HT1080 (cell line): ENCODE measurements at places on chromosomes 5 and 9.

DNA sequence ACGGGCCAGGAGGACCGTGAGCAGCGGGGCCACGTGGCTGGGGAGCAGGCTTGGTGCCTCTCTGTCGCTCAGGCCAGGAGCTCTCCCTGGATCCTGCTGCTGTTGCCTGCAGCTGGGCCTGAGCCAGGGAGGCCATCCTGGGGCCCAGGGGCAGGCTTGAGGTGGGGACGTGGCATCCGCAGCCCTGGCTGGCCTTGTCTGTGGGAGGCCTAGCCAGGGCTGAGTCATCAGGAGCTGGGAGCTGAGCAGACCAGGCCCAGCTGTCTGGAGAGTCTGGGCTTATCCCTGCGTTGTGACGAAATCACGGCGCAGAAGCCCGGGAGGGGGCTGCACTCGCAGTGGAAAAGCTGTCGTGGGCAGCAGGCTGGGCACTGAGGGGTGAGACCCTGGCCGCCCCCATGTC lies 138.8 kb upstream of the COL5A1 start:
- DNase-seq: peak; percentile 95

GRCh38 chr9:5646116-5646515 lies 17.2 kb downstream of the RIC1 start:
- DNase-seq: no peak

GRCh38 chr9:124357721-124358361 lies 57.4 kb downstream of the PSMB7 start:
- DNase-seq: no peak

DNA sequence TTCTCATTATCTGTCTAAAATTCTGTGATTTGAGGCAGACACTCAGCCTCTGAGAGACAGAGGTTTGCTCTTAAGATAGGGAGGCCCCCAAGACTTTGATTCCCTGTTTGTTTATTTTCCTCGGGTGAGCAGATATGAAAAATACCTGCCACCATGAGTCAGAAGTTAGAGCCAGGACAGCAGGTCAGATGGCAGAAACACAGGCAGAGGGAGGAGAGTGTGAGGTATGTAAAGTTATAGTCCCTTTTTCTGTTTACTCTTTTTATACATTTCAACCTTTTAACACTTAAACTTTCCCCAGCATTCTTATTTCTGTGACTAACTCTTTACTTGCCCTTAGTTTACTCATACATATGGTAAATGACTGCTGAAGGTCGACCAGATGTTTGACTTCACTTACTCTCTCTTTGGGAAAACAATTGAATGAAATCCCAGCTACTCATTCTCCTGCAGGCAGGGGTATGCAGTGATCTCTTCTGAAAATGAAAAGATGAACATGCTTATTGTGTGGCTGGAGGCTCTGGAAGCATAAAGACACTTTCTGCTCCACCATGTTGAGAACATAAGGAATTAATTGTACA lies 383.8 kb downstream of the NTRK2 start:
- DNase-seq: no peak

DNA sequence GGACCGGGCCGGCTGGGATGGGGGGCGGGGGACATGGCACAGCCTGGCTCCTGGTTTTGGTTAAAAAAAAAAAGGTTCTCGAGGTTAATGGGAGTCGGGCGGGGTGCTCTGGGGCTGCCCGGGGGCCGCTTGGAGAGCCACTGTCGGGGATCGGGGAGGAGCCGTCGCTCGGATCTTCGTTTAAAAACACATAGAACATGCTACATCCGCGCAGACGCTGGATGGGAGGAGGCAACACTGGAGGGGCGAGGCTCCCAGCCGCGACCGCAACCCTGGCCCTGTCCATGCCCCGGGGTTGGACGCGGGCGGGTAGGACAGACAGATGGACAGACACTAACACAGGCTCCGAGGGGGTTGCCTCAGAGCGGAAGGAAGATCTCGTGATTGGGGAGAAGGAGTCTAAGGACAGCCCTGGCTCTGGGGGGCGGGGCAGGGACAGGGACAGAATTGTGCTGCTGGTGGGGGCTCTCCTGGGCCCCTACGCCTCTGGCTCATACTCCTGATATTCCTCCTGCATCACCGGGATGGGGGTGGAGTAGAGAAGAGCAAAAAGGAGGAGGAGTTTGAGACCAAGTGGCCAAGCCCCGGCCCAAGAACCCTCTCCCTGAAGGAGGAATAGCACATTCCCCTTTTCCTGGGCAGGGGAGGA lies 9.9 kb downstream of the SNCB start:
- no peak for DNase-seq

DNA sequence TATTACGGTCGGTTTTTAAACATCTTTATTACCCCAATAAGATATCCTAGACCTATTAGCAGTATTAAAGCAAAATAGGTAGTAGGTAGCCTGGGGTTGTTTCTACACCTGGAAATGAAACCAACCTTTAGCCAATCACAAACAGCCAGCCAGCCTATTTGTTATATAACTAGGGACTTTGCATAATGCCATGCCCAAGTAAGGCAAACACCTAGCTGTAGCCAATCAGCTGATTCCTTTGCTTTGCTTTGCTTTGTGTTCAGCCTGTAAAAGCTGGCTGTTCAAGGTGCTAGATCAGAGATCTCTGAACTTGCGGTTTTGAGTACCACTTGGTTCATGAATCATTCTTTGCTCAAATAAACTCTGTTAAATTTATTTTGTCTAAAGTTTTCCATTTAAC lies 46.5 kb upstream of the SETD9 start:
- no peak for DNase-seq

GRCh38 chr5:53425687-53426511 lies 54.5 kb upstream of the FST start:
- peak; percentile 34 for DNase-seq

GRCh38 chr5:84667576-84667975 lies 282.9 kb upstream of the EDIL3 start:
- DNase-seq: no peak

DNA sequence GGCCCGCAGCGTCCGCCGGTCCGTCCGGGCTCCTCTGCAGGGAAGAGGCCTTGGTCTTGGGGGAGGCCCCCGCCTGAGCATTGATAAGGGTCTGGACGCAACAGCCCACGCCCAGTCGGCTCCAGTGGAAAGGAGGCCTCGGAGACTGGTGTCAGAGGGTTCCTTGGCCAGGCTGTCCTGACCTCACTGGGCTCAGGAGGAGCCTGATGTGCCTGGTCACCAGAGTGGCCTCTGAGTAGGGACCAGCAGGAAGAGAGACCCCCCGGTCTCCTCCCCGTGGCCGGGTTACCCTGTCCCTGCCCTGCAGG lies 13.2 kb downstream of the LMX1B start:
- DNase-seq: no peak

DNA sequence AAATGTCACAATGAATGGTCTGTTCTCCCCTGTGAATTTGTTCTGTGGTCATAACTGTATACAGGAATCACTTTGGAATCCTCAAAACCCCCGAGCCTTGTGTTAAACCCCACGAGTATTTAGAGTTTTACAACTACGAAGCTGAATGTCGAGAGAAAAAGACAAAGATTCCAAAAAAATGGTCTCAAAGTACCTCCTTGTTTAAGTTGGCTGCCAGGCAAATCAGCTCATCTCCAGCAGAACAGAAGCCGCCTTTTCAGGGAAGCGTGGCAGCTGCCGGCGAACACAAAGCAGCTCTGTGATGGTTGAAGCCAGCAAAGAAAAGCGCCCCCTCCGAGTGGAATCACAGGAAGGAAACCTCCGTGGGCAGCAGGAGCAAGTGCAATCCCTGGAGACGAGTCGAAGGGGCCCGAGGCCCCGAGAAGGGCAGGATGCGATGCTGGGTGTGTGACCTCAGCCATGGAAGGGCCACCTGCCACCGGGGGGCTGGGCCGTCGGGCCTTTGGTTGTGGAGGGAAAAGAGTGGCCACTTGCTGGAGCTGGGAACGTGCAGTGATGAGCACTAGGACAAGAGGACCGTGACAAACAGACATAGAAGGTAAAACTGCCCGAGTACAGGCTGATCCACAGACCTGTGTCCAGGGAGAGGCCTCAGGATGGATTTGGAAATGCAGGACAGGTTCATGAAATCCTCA lies 706.4 kb downstream of the SEMA5A start:
- DNase-seq: no peak
